NCI-H1092 (cell line): ENCODE measurements at places on chromosomes 5 and 9.

DNA sequence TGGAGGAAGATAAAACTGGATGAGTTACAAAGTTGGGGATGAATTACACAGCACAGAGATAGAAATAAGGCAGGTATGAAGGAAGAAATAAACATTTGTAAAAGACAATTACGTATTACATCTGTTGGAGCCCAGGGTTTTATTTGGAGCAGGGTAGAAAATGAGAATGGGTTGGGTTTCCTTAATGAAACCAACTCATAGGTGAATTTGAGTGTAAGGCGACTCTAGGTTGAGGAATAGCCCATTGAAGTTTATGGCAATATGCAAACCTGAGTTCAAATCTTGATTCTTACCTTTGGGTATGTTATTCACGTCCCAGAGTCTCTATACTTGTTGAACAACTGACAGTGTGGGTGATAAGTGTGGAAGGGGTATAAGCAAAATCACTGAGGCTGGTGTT is 422.3 kb upstream of the WWC1 start:
- no peak for DNase-seq

DNA sequence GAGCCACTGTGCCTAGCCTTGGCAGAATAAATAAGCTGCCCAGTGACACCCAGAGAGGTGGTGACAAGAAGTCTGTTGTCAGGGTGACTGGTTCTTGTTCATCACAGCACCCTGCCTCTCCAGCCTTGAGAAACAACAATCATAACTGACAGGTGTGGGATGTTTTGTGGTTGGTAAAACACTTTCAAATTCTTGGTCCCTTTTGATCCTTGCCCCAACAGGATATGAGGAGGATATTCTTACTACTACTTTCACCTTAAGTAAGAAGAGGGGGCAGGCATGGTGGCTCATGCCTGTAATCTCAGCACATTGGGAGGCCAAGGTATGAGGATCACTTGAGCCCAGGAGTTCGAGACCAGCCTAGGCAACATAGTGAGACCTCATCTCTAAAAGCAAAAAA is 14.2 kb upstream of the FRRS1L start:
- DNase-seq = no peak

DNA sequence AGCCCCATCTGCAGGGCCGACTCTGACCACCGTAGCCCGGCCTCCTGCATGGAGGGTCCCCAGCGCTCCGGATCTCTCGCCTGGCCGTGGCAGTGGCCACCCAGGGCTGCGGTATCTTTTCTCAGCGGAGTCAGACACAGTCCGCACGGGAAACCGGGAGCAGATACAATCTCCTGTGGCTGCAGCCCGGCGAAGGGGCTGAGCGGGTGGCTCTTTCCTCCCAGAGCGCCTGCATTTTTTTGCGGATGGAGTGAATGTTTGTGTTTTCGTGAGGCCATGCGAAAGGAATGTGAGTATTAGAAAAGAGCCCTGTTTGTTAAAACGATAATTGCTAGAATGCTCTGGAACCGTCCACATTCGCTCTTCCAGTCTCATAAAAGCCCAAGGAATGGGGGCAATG is 53.4 kb upstream of the PTCH1 start:
- no peak for DNase-seq

DNA sequence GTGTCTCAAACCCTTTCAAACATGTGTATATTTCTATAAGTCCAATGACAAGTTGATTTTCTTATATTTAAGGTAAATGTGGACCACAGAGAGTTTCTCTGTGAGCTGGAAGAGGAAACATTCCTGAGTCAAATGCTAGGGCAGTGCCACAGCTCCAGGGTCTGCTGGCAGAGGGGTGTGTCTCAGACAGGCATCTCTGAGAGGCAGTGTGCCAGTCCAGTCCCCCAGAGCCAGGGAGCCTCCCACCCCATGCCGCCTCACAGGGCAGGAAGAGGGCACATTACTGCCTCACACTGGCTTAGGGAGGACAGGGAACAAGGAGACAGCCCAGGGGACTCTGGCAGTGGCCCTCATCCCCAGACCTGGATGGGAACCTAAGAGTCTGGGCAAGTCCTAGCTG is 120.2 kb downstream of the TENT4A start:
- no peak for DNase-seq

DNA sequence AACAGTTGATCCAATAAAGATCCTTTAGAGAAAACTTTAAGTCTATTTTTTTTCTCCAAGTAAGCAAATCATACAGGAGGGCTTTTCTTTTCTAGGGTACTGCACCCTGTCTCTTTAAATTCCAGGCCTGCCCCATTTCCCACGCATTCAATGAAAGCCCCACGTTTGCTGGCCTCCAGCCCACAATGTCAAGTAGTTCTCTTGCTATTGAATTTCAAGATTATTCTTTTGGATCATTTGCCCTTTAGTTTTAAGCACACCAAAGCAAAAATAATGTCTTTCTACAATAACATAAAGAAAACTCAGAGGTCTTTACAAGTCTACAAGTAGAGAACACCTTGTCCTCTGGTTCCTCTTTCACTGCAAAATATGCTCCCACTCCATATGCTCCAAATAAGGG is 15.6 kb downstream of the MLLT3 start:
- DNase-seq = no peak
